ACHN (cell line): ENCODE measurements at places on chromosomes 4 and X.

DNA sequence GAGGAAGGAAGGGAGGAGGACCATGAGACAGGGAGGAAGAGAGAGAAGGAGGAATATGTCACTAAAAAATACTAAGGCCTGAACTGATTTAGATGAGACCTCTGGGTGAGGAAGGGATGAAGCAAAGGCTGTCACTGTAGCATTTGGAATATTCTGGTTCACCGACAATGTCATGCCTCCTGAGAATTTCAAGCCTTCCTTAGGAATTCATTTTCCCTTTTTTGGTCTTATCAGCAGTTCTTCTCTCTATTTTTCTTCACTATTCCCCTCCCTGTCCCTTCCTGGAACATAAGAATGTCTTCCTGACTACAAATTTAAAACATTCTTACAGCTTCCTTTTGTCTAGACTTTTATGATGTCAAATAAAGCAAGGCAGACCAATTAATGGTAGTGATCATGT, 527.8 kb downstream of the INPP4B start:
- no peak for DNase-seq

DNA sequence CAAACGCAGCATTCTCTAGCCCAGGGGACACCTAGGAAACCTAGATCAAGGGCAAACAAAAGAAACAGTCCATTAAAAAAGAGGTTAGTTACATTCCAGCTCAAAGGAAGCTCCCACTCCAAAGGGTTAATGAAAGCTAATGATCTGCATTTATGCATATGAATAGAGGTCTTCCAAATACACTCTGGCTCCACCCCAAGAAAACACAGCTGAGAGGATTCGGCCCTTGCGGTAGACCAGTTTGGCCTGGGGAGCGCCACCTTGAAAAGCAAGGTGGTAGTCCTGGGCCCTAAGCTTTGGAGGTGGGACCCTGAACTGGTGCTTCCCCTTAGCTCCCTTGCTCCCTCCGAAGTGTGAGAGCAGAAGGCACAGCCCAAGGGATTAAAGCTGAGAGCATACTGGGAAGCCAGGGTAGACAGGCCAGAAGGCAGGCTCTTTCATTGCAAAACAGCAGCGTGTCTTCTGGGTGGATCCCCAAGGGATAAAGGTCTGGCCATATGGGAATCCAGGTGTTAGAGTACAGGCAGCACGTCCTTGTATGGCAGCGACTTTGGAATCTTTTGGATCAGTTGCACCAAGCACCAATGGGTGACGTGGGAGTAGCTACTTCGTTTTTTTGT, 3.7 kb downstream of the GABRQ start:
- no peak for DNase-seq

DNA sequence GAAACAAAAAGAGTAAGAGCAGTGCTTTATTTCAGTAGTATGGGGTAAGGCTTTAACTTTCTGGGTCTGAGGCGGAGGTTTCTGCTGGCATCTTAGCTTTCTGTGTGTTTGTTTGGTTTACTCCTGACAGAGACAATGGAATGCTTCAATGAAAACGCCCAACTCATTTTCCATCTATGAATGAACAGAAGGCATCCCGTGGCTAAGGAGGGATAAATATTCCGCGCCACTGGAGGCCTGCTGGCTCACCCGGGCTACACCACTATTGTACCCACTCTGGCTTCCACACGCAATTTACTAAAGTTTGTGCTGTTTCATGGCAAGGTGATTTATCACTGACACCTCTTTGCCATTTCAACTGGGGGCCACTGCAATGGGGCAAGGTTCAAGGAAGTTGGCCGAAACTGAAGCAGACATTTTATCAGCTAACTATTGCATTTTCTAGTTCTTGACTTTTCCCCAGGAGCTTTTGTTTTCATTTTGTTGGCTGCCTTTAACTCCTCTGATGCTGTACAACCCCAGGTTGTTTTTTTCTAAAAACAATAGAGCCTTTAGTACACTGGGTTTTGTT, 32.8 kb upstream of the PPARGC1A start:
- DNase-seq = no peak

GRCh38 chrX:111103246-111103645, 7.3 kb downstream of the PAK3 start:
- DNase-seq = no peak

GRCh38 chr4:174616661-174617060, 94.4 kb upstream of the HPGD start:
- no peak for DNase-seq

GRCh38 chr4:153538487-153539357, 72.6 kb downstream of the TMEM131L start:
- DNase-seq = no peak

- DNase-seq = no peak
These were observed 740.1 kb downstream of the KLHL13 start for GRCh38 chrX:117376460-117376859.

DNA sequence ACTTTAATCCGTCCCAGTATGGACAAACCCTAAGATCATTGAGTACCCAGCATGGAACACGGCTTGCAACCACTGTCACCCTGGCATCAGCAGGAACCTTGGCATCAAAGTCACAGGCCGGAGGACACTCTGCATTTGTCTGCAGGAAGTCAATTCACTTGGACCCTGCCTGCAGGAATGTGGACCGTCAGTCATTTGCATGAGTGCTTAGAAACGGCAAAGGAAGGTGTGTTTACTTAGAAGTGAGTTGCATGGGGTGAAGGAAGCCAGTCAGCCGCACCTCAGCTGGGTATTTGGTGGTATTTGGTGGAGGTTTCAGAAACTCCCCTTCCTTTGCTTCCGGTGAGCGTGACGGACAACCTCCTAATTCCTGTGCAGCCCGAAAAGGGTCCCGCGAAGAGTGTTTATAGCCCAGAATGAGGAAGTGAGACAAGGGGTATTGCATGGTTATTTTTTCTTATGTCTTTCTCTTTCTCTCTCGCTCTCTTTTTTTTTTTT, 15.5 kb downstream of the P2RY8 start:
- no peak for DNase-seq

GRCh38 chr4:181166742-181167399, 1076.3 kb upstream of the TENM3 start:
- DNase-seq = no peak

DNA sequence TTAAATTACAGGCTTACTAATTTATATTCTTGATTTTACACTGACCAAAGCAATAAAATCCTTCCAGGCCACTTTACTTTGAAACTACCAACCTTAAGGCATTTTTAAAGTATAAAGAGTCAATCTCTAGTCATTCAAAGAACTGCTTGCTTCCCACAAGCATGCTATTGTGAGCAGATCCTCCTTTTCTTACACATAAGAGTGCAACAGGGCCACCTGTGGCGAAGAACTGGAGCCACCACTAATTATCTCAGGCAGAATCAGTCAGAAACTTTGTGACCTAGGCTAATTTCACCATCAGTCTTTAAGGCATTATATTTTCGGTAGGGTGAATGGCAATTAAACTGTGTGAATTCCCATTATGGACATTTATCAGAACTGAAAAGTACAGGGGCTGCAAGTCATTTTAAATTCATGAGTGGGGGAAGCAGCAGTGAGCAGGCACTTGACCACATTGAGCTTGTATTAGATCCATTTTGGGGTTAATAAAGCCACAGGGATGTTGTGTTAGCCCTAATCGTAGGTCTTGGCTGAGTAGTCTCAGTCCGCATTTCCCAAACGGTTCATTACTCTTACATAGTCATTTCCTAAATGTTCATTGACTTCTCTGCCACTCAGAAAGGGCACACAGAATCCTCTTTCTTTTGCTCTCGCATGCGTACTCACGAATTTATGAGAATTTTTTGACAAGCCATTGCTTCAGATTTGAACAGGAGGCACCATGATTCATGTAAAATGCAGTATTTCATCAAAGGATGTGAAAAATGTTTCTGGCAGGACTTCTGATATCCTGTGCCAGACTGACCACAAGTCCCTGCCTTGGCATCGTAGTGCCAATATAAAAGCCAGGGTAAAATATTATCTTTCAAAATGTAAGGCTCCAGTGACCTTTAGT, 39.8 kb downstream of the NPY2R start:
- DNase-seq = no peak

- no peak for DNase-seq
These were observed 146.9 kb downstream of the DCHS2 start for GRCh38 chr4:154344686-154345085.

GRCh38 chr4:189285377-189285776, 655.3 kb upstream of the FRG1 start:
- no peak for DNase-seq

DNA sequence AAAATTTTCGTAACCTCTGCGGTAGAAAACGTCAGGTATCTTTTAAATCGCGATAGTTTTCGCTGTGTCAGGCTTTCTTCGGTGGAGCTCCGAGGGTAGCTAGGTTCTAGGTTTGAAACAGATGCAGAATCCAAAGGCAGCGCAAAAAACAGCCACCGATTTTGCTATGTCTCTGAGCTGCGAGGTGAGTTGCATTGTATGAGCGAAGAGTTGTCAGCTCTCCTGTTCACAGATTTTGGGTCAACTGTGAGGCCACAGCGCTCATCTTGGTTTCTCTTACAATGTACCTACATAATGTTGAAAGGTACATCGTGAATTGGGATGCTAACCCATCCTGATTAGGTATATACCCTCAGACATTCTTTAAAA, 486 bp downstream of the CLCN3 start:
- peak; percentile 50 for DNase-seq

GRCh38 chrX:134982748-134983147, 8.0 kb upstream of the SMIM10 start:
- no peak for DNase-seq

DNA sequence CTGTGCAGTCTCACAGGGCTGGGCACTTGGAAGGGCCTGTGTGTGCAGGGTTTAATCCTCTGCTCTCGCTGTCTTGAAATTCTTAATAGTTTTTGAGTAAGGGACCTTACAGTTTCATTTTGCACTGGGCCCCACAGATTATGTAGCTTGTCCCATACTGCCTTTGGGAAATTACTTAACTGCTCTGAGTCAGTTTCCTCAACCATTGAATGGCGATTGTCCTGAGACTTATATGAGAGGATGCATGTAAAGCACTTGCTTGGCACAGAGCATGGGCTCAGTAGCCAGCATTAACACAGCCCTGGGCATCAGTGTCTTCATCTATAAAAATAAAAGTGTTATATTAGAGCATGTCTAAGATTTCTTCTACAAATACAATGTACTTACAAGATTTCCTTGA, 55.8 kb downstream of the CLCN5 start:
- no peak for DNase-seq

DNA sequence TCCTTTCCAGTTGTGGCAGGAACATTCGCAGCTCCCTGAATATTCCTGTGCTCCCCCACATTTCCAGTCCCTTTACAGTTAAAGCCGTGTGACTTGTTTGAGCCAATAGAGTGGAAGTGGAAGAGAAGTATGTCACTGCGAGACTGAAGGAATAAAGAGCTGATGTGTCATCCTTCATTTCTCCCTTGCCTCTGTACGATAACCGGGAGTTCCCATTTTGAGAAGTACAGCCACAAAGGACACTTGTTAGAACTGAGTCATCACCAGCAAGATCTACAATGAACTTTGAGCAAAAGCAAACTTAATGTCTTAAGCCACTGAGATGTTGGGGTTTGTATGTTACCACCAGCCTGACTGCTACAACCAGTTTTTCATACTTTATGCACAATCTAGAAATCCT, 92.3 kb downstream of the SPRY1 start:
- peak; percentile 37 for DNase-seq

DNA sequence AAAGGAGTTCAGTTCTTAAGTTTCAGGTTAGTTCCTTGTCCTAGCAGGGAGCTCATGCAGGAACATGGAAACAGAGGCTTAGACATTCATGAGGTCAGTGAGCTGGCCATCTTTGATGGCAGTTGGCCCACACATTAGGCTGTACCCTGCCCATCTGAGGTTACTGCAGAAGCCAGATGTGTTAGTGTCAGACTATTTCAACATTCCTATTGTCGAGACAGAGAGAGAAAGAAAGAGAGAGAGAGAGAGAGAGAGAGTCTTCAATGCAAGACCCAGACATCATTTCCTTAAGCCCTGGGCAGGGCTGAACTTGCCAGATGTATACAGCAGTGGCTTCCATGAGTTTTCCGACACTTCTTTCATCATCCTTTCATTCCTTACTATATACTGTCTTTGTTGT, 91.3 kb downstream of the PPP1R2C start:
- no peak for DNase-seq

- no peak for DNase-seq
These were observed 38.8 kb downstream of the MTM1 start for GRCh38 chrX:150607201-150607600.

- peak; percentile 67 for DNase-seq
These were observed 100.1 kb downstream of the PPARGC1A start for GRCh38 chr4:23789762-23790161.

GRCh38 chr4:119666653-119667091, 38.1 kb upstream of the PDE5A start:
- no peak for DNase-seq

GRCh38 chrX:37745835-37746217, 34.0 kb upstream of the CYBB start:
- no peak for DNase-seq

- no peak for DNase-seq
These were observed 175.2 kb downstream of the IL13RA2 start for GRCh38 chrX:114842181-114842580.

GRCh38 chr4:133474501-133474900, 325.4 kb downstream of the PCDH10 start:
- DNase-seq = no peak

- DNase-seq = no peak
These were observed 32.4 kb upstream of the TMEM131L start for GRCh38 chr4:153433754-153434105.

DNA sequence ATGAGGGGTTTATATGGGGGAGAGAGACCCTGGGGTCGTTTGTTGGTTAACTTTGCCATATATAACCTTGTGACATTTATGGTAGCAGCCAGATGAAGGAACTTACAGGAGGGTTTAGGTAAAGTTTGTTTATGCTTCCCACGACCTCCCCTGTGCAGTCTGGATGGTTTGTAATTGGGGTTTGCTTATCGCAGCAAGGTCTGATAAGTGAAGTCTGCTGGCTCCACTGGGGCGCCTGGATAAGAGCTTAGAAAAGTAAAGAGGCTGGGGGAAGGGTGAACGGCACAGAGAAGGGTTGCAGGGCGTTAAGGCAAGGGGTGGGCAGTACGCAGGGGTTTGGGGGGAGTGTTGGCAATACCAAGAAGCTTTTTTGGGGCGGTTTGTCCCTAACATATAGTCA, 98.7 kb downstream of the KDM6A start:
- DNase-seq = no peak

DNA sequence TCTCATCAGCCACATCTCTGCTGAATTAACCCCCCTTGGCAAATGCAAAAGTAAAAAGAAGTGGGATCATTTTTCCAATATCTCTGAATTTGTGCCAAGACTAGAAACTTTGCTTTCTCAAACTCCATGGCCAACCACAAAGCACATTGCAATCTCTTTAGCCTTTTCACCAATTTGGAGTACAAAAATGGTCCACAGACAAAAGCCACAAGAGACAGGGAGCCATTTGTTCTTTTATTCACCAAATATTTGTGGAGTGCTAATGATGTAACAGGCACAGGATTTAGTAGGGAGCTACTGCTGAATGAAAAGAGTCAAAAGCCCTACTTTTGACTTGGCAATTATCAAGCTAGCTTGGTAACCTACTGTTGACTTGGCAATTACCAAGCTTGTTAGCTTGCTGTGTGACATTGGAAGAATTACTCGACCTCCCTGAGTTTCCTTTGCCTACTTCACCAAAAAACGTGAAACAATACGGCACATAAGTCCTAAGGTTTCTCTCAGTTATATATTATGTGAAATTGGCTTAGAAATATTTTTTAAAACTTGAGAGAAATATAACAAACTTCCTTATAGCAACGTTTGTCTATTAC, 97.1 kb upstream of the KLF3 start:
- DNase-seq = no peak

- no peak for DNase-seq
These were observed 16.4 kb upstream of the PRSS48 start for GRCh38 chr4:151260526-151260925.

- no peak for DNase-seq
These were observed 13.5 kb downstream of the HERC3 start for GRCh38 chr4:88605736-88606135.
